Cardiac septum (tissue), 1 donor: ENCODE measurements at places on chromosomes 2 and 18. TPM values are rescaled to one million over a fixed set of nuclear protein-coding genes. Genes with fewer than 3 reads are reported as not detected.

- DNase-seq: no peak
Observed at GRCh38 chr18:53402670-53403069, 821.8 kb downstream of the MBD2 start.

GRCh38 chr18:59660786-59661743 is 36.2 kb downstream of the CCBE1 start:
- DNase-seq: no peak

GRCh38 chr18:25253136-25253535 is 98.8 kb downstream of the ZNF521 start:
- no peak for DNase-seq

DNA sequence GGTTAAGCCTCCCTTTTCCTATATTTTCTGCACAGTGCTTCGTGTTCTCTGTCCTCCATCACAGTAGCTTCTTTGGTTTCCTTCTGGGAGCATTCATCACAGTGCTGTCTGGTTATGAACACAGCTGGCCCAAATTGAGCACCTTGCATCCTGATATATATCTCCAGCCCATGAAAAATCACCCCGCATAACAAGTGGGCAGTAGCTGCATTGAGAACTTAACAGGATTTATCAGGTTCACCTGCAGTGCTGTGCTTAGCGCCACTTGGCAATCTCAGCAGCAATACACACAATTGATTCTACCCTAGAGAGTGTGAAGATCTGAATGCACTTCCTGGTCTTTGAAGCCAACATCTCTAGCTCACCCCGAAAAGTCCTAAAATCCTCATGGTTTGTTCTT is 408.0 kb downstream of the RNF144A start:
- no peak for DNase-seq

DNA sequence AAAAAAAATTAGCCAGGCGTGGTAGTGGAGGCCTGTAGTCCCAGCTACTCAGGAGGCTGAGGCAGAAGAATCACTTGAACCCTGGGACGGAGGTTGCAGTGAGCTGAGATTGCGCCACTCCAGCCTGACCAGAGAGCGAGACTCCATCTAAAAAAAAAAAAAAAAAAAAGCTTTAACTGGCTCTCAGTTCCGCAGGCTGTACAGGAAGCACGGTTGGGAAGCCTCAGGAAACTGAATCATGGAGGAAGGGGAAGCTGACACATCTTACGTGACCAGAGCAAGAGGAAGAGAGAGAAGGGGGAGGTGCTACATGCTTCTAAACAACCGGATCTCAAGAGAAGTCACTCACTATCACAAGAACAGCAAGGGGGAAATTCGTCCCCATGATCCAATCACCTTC is 505.6 kb upstream of the SLC8A1 start:
- no peak for DNase-seq

DNA sequence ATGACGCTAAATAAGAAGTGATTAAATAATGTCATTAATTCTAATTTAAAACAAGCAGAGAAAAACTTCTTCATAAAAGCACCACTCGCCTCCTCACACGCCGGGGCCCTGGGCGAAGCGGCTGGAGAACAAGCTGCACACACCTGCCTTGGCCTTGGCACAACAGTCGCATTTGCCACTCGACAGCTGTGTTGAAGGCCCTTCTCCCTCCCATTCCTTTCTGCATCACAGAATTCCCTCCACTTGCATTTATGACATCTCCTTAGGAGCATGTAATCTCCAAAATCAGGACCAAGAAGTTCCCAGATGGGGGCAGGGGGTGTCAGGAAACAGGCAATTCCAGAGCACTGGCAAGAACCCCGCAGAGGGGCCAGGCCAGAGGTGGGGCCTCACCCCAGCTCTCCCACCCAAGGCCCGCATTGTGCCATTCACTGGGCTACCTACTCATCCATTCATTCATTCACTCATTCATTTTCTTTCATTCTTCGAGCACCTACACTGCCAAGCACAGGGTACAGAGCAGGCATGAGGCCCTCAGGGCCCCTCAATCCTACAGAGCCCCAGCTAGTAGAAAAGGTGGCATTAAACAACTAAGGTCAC is 6.4 kb downstream of the HDAC4 start:
- peak; percentile 60 for DNase-seq

- DNase-seq: no peak
Observed at GRCh38 chr2:113602869-113603466, 24.1 kb upstream of the RABL2A start.

DNA sequence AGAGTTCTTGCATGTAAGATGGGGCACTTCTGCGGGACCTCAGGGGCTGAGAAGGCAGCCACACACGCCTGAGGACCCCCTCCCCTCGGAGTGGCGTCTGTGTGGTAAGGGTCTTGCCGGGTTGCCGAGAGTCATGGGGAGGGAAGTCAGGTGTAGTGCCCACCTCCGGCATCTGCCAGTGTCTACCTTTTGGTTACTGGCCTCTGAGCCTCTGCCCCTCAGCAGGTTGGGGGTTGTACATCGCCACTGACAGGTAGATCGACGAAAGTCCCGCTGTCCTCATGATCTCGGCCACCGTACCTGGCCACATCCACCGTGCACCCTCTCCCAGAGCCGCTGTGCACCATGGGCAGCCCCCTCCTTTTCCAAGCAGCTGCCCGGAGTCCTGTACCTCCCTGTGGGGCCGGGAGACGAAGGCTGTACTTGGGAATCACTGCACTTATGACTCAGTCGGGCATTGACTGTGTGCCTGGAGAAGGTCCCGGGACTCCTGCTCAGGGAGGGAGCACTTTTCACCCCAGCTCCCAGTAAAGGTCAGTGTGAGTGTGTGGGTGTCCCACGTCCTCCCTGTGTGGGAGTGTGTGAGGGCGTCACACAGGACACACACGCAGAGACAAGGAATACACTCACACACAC is 332.4 kb upstream of the MYT1L start:
- DNase-seq: peak; percentile 67

- DNase-seq: no peak
Observed at GRCh38 chr2:189799531-189799930, 15.3 kb downstream of the PMS1 start.

GRCh38 chr2:98569197-98569793 is 39.0 kb downstream of the COA5 start:
- peak; percentile 78 for DNase-seq

DNA sequence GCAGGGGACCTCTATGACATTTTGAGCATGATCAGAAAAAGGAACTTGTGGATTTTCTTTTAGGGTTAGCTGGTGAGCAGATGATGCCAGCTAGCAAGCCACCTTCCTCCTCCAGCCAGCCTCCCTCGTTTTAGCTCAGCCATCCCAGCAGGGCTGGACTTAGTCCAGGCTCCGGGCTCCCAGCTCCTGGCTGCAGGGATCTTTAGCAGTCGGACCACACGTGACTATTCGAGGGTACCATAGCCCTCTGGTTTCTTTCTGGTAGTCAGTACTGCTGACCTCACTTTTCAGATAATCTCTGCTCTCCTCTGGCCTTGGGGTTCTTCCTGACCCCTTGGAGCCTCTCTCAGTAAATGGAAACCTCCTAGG is 31.8 kb downstream of the NCK2 start:
- peak; percentile 70 for DNase-seq

- DNase-seq: no peak
Observed at GRCh38 chr18:21458310-21458709, 142.2 kb downstream of the ESCO1 start.

GRCh38 chr2:233265899-233266431 is 14.5 kb downstream of the ATG16L1 start:
- DNase-seq: no peak

DNA sequence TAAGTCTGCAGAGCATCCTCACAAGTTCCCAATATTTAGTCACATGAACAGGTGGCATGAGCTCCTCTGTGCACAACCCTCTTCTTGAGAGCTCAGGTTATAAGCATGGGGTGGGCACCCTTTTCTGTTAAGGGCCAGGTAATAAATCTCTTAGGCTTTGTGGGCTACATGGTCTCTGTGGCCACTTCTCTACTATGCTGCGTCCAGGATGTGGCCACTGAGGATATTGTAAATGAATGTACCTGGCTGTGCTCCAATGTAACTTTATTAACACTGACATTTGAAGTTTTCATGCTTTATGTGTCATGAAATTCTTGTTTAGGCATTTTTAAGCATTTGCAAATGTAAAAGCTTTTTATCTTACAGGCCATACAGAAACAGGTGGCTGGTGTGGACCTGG is 116.8 kb upstream of the ST6GAL2 start:
- no peak for DNase-seq

The MOGAT1 gene
- total RNA-seq: 0.24 TPM

The RTKN gene
- total RNA-seq: 18.5 TPM

The CELF4 gene
- 0.24 TPM for total RNA-seq

The KLHL30 gene
- total RNA-seq: 14.3 TPM

The PLB1 gene
- 2.0 TPM for total RNA-seq

The TAF1B gene
- total RNA-seq: 8.4 TPM

The IKZF2 gene
- total RNA-seq: 5.6 TPM
